ENCODE measurements at places on chromosomes 5 and 9. TPM values are rescaled to one million over a fixed set of nuclear protein-coding genes. Genes with fewer than 3 reads are reported as not detected.

GRCh38 chr5:75921011-75921410 lies 162.2 kb upstream of the SV2C start:
- no peak for DNase-seq

DNA sequence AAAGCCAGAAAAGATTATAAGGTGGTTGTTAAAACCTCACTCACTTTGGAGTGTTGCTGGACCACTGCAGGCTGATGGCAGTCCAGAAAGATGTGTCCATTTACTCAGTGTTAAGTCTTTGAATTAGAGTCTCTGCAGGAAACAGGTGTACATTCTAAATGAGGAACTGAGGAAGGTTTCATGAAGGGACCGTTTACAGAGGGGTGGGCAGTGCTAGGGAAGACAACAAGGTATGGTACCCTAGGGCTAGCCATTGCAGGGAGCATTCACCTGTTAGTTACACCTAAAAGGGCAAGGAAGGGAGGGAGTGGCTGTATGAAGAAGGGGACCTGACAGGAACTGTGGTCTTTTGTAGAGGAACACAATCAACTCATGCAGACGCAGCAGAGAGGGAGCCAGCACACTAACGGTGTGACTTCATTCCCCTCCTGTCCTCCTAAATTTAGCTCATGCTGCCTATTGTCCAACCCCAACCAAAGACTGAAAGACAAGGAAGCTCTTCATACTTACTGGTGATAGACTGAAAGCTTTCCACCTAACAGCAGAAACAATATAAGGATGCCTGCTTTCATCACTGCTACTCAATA lies 32.2 kb upstream of the PAX5 start:
- no peak for DNase-seq

DNA sequence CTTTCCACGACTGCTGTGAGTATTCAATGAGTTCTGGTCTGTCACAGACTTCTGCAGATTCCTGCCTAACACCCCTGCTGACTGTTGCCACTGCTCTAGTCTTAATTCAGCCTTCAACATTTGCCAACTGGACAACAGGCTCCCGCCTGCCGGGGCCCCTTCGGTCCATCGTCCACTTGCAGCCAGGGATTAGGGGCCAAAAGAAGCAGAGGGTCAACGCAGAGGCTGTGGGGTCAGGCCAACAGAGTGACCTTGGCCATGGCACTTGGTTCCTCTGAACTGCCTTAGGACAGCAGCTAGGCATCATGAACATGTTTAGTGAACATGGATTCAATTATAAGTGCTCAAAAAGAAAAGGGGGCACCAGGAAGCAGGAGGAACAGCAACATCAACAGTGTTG lies 28.7 kb downstream of the MORN5 start:
- no peak for DNase-seq

Gene PLCXD3
- 3.5 TPM for total RNA-seq

Gene CCDC183
- total RNA-seq = 9.5 TPM

GRCh38 chr9:133856798-133857197 lies 118.6 kb upstream of the SARDH start:
- no peak for DNase-seq

DNA sequence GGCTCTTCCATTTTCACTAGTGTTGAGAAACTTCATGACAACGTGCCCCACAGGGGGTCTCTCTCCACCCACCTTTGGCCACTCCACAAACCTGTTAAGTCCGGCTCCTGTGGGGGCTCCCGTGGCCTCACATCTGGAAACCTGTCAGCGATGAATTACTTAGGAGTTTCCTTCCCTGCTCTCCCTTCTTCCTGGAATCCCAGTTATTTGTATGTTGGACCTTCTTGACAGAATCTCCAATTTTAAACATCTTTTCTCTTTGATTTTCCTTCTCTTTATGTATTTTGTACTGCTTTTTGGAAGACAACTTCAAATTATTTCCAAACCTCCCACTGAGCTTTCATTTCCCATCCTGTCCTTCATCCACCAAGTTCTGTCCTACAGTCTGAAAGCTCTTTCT lies 55.1 kb upstream of the NRARP start:
- no peak for DNase-seq

DNA sequence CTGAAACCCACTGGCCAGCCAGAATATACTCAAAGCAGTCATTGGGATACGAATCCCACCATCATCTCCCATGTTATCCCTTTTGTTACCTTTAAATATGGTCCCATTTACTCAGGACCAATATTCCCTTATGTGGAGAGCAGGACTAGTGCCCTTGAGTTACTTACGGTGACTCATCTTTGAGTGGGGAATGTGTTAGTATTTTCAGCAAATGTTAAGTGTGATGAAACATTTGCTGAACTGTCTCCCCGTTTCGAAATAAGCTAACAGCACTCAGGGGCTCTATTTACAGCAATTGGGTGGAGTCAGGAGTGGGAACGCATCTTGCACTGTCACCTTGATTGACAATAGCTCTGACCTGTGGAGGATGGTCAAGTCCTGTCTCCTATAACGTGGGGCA lies 67.4 kb downstream of the CTSL start:
- DNase-seq = no peak

GRCh38 chr5:19584131-19584530 lies 403.9 kb downstream of the CDH18 start:
- no peak for DNase-seq

Gene MRPL41
- total RNA-seq = 75.8 TPM

Data from prostate gland (tissue), 2 donors.